A549 (cell line): ENCODE measurements at places on chromosomes 5 and 9.

DNA sequence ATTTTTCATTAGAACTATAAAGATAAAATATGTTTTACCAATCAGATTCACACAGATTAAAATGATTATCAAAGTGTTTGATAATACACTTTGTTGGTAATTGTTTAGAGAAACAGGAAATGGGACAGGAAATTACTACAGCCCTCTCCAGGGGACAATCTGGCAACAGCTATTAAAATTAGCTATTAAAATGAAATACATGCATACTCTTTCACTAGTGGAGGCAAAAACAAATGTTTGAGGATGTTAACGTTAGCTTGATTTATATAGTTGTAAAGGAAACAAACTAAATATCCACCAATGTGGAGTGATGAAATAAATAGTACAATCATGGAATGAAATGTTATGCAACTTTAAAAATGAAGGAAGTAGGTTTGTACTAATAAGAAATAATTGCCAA is 53.7 kb downstream of the TARS1 start:
- DNase-seq: no peak

DNA sequence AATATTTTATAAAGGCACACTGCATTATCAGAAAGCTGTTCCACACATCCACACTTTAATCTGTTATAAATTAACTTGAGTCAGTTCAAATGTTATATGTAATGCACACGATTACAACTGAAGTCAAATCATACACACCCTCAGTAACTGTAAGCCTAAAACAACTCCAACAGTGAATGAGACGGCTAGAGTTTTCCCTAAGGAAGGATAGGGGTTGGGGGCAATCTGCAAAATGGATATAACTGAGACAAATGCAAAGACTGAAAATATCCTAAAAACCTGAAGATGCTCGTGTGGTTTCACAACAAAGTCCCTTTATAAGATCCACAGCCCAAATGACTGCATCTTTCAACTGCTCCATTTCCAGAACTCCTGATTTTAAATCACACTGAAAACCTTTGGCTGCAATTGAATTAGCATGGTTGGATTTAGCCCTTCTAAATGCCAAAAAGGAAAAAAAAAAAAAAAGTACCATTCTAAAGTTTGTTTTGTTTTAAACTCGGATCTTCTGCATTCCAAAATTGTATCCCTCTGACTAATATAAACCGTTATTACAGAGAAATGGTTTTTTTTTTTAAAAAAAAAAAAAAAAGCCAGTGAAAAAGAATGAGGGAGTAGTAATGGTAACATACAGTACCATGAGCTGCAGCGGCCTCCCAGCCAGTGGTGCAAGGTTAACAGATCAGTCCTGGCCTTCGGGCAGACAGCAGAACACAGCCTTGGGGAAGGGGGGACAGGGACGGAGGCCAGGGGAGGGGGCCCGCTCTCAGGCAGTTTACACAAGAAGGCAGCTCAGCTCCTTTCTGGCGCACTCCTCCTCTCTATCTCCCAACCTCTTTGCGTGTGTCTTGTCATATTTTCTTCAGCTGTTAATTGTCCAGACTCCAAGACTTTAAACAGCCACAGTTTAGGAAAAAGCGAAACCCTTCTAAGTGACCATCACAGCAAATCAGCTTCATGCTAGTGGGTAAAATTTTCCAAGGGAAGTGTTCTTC is 166.1 kb downstream of the BNC2 start:
- peak; percentile 43 for DNase-seq

- DNase-seq: no peak
Measured at GRCh38 chr5:84130006-84130580, 254.6 kb downstream of the EDIL3 start.

DNA sequence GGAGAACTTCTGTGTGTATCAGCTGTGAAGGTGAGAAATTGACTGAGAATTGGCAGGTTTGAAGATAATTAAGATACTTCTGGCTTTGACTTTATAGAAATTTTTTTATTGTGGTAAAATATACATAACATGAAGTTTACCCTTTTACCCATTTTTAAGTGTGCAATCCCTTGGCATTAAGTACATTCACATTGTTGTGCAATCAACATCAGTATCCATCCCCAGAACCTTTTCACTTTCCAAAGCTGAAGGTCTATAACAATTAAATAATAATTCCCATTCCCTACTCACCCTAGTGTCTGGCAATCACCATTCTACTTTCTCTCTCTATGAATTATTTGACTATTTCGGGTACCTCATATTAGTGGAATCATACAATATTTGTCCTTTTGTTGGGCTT is 69.9 kb downstream of the ACTBL2 start:
- DNase-seq: no peak

DNA sequence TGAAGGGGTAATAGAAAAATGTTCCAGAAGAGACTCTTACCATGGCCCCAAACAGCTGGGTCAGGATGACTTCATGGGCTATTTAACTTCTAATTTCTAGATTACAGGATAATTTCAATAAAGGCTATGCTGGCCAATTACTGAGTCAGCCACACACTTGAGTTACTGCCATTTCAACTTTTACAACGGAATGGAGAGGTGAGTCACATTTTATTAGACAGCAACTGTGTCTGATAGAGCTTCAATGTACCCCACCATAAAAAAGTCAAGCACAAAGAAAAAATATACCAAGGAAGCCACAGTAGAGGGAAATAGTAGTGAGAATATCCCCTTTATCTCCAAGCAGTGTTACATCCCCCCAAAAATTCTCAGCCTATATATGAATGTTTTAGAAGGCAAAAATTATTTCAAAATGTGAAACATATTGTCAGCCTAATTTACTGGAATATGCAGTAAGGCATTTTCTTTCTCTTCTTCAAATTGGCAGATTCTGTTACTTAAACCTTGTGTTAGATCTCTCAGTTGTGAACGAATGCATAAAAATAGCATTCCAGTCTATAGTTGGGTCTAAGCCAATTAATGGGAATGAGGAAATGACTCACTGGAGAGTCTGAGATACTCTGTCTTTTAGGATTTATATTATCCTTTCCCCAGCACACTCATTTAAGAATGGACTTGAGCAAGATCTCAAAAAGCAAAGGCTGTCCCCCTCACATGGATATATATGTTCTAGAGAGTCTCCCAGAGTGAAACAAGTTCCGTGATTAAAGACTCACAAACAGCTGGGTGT is 47.1 kb upstream of the RAI14 start:
- DNase-seq: peak; percentile 55

DNA sequence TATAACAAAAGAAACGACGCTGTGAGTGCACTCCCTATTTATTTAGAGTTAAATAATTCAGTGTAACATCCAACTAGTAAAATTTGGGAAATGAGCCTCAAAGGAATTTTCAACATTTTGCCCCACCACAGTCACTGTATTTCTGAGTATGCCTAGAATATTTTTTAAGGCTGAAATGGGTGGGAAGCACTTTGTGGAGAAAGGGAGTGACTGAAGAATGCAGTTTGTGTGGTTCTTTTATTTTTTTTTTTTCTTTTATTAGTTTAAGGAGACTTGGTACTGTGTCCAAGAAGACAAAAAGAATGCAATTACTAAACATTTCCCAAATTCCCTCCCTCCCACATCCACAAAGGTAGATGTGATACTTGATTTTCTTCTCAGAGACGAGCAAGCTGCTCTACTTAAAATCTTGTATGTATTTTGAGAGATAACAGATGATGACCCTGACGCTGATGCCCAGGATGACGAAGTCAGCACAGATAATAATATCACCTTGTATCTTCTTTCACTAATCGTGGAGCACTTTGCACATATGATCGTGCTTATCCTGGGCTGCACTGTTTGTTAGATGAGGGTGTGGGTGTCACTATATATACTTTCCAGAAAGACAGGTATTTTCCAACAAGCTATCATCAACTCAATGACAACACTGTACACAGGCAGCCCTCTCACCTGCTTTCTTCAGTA is 586.3 kb downstream of the RAB3C start:
- no peak for DNase-seq

DNA sequence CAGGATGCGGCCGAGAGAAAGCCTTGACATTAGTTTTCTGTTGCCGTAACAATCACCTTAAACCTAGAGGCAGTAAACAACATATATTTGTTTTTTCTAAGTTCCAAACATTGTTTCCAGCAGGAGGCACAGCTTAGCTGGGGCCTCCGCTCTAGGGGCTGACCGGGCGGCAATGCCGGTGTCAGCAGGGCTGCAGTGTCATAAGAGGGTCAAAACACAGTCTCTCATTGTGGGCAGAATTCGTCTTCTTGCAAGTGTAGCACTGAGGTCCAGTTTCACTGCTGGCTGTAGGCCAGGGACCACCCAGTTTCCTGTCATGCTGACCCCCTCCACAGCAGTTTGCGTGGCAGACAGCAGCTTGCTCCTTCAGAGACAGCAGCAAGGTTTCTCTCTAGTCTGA is 186.2 kb downstream of the PJA2 start:
- no peak for DNase-seq

DNA sequence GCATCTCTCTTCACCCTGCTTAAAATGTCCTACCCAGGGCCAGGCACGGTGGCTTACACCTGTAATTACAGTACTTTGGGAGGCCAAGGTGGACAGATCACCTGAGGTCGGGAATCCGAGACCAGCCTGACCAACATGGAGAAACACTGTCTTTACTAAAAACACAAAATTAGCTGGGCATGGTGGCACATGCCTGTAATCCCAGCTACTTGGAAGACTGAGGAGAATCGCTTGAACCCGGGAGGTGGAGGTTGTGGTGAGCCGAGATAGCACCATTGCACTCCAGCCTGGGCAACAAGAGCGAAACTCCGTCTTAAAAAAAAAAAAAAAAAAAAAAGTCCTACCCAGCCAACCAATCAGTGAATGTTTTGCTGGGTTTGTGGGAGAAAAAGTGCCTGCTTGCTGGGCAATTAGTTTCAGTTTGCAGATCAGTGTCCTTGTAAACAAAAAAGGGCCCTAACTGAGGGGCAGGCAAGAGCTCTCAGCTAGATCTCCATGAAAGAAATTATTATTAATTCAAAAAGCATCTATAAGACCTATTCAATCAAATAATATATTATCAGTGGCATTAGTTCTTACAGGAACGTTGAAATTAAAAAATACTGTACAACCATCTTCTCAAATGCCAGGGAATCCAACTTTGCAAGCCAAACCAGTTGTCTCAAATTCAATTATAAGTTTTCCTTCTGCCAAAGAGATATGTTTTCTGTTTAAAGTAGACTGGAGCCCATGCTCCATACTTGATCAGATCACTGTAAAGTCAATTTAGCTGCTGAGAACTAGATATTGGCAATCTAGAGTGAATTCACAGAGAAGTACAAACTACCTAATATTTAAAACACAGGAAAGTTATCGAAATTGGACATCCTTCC is 3.9 kb downstream of the MEGF9 start:
- peak; percentile 74 for DNase-seq

DNA sequence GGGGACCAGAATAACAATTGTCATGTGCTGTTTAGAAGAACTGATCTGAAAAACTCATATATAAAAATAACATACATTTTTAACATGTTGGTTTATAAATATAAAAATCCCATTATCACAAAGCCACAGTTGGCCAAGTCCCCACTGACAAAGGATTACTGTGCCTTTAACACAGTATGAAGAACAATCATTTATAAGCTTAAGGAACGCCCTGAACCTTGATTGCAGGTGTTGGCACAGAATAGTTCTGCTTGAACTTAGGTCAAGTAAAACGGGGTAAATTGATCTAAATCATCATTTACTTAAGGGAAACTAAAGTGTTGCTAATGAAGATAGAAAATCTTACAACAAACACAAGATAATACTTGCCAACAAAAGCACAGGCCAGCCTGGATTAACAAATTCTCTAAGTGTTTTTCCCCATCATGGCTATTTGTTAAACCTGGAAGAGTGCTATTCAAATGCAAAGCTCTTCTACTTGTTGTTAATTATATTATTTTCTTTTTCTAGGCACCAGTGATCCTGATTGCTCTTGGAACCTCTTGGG is 46.1 kb downstream of the ASTN2 start:
- no peak for DNase-seq

GRCh38 chr9:99027443-99027842 is 77.5 kb upstream of the TGFBR1 start:
- no peak for DNase-seq

DNA sequence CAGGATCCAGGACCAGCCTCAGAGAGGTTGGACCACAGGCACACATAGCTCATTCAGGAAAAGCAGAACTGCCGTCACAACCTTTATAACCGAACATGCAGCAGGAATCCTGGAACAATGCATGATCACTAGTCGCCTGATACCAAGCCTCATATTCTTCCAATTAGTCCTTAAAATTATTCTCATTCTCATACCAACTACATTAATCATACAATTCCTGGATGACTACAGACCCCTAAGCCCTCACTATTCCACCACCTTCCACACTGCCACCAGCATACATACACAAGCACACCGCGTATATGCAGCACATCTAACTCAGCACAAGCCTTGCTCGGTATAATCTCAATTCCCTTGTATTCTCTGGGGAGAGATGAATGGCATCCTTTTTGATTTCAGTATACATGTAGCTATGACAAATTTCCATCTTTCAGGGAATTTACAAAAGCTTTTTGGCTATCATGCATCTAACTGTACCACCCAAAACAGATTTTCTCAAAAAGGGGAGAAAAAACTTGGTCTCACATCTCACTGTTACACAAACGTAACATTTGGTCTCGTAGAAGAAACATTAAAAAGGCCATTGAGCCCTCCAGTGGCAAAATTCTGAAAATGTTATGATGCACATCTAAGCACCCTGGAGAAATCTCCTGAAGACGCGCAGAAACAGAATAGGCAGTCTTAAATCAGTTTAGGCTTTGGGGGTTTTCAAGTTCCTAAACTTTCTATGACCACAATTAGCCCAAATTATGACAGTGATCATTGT is 46.2 kb downstream of the MCTP1 start:
- peak; percentile 6 for DNase-seq

DNA sequence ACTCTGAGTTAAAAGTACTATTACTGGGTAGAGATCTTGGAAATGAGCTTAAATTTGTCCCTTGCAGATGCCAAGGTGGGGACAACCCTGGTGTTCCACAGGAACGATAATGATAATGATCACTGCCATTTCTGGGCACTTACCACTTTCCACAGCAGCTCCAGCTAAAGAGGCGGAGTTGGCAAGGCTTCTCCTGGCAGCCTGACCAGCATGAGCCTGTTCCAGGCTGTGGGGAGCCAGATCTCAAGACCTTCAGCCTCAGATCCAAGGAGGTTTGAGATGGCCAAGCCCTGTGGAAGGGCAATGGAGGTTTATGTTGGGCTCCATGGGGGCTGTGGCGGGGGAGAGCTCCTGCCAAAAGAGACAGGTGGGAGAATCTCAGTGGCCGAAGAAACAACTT is 244.9 kb upstream of the MVB12B start:
- DNase-seq: no peak
